ENCODE measurements at places on chromosomes 3 and 15. TPM values are rescaled to one million over a fixed set of nuclear protein-coding genes. Genes with fewer than 3 reads are reported as not detected.

DNA sequence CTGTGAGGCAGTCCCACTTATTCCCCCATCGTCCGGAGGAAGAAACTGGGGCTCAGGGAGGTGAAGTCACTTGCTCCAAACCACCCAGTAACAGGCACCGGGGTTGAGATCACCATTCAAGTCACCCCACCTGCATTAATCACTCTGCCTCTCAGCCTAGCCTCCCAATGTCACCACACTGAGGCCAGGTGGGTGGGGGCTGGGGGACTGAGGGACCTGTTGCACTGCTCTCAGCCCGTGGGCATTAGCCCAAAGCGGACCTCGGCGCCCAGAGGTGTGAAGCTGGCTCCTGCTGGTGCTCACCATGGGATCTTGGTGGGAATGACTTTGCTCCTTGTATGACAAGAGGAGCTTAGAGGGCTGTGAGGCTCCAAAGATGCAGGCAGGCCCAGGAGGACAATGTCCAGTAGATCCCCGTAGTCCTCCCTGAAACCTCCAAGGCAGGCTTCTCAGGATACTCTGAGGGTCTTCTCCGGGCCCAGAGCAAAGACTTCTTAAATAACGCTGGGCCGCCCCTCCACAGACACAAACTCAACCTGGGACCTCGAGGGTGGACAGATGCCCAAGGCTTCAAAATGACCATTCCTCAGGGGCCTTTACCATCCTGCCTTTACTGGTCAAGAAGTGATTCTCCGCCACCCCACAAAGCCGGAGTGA, 1.7 kb downstream of the NT5DC2 start:
- H3K36me3 ChIP-seq, result peaks cover 37% of the 10 kb centered on the region
- DNase-seq, result no peak
- no peak overlapping the region for H3K4me3 ChIP-seq
- peak overlapping the region; percentile 29 for H3K27ac ChIP-seq

THAP10 gene
- 2.5 TPM for polyA plus RNA-seq

SORD gene
- 13.5 TPM for polyA plus RNA-seq

GRCh38 chr3:114328345-114328744, 34.5 kb downstream of the TIGIT start:
- H3K27me3 ChIP-seq, result no peaks in the 10 kb centered on the region
- H3K4me3 ChIP-seq, result no peak overlapping the region
- no peak overlapping the region for H3K27ac ChIP-seq
- no peaks in the 10 kb centered on the region for H3K36me3 ChIP-seq
- H3K4me1 ChIP-seq, result peaks cover 2% of the 10 kb centered on the region

DNA sequence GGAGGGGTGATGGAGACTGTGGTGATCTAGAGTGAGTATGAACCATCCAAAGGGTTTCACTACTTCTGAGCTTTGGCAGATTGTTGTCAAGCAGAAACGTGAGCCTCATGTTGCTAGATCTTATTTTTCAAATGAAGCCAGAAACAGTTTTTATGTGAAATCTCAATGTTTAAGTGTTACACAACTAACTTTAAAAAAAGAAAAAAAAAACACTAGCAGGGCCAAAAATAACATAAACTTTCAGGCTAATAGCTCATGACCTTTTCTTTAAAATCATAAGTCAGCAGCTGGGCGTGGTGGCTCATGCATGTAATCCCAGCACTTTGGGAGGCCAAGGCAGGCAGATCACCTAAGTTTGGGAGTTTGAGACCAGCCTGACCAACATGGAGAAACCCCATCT, 2.1 kb upstream of the HTR3D start:
- no peaks in the 10 kb centered on the region for H3K36me3 ChIP-seq
- no peak overlapping the region for H3K27ac ChIP-seq
- DNase-seq, result no peak
- no peaks in the 10 kb centered on the region for H3K4me1 ChIP-seq
- H3K27me3 ChIP-seq, result no peaks in the 10 kb centered on the region

DNA sequence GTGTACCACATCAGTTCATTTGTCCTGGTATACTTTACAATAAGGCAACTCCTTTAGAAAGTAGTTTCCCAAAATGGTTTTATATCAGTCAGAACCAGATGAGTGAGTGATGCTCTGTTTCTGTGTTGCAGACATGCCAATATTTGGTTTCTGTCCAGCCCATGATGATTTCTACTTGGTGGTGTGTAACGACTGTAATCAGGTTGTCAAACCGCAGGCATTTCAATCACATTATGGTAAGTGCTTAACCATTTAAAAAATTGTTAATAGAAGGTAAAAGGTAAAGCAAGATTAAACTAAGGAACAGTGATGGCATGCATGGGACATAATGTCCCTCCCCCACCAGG, 40.0 kb upstream of the SCAANT1 start:
- H3K4me1 ChIP-seq, result no peaks in the 10 kb centered on the region
- no peaks in the 10 kb centered on the region for H3K27me3 ChIP-seq
- no peak overlapping the region for H3K4me3 ChIP-seq
- H3K36me3 ChIP-seq, result peaks cover 3% of the 10 kb centered on the region
- no peak overlapping the region for H3K27ac ChIP-seq
- no peak for DNase-seq

GRCh38 chr3:177358977-177359592, 161.8 kb upstream of the TBL1XR1 start:
- peak; percentile 91 for DNase-seq
- no peaks in the 10 kb centered on the region for H3K36me3 ChIP-seq
- H3K27me3 ChIP-seq, result no peaks in the 10 kb centered on the region
- peaks cover 73% of the 10 kb centered on the region for H3K4me1 ChIP-seq
- no peak overlapping the region for H3K4me3 ChIP-seq
- H3K27ac ChIP-seq, result peak overlapping the region; percentile 98

- no peak overlapping the region for H3K27ac ChIP-seq
- H3K36me3 ChIP-seq, result peaks cover 2% of the 10 kb centered on the region
- H3K4me3 ChIP-seq, result no peak overlapping the region
- DNase-seq, result peak; percentile 17
- no peaks in the 10 kb centered on the region for H3K27me3 ChIP-seq
Observed at GRCh38 chr3:41956574-41956973, 5.3 kb downstream of the ULK4 start.

NXPE3 gene
- 0.81 TPM for polyA plus RNA-seq

- peaks cover 6% of the 10 kb centered on the region for H3K4me1 ChIP-seq
- H3K4me3 ChIP-seq, result no peak overlapping the region
- no peaks in the 10 kb centered on the region for H3K27me3 ChIP-seq
- DNase-seq, result no peak
- no peak overlapping the region for H3K27ac ChIP-seq
Observed at GRCh38 chr15:57529748-57530147, 62.0 kb upstream of the MYZAP start.

CCR1 gene
- 3.6 TPM for polyA plus RNA-seq

PLCL2 gene
- polyA plus RNA-seq, result 6.5 TPM

GRCh38 chr3:64074060-64074459, 50.8 kb upstream of the PSMD6 start:
- no peaks in the 10 kb centered on the region for H3K27me3 ChIP-seq
- H3K27ac ChIP-seq, result no peak overlapping the region
- no peaks in the 10 kb centered on the region for H3K36me3 ChIP-seq
- H3K4me1 ChIP-seq, result no peaks in the 10 kb centered on the region
- no peak for DNase-seq
- H3K4me3 ChIP-seq, result no peak overlapping the region

A4GNT gene
- polyA plus RNA-seq, result not detected

- no peaks in the 10 kb centered on the region for H3K36me3 ChIP-seq
- H3K4me1 ChIP-seq, result no peaks in the 10 kb centered on the region
- H3K4me3 ChIP-seq, result no peak overlapping the region
- peak; percentile 3 for DNase-seq
Observed at GRCh38 chr3:81592101-81592500, 169.3 kb downstream of the GBE1 start.

CAMK2N2 gene
- 0.12 TPM for polyA plus RNA-seq

GHSR gene
- polyA plus RNA-seq, result not detected

GRCh38 chr3:32592011-32592410, 21.4 kb upstream of the DYNC1LI1 start:
- peaks cover 9% of the 10 kb centered on the region for H3K4me1 ChIP-seq
- no peaks in the 10 kb centered on the region for H3K27me3 ChIP-seq
- no peak overlapping the region for H3K4me3 ChIP-seq
- no peaks in the 10 kb centered on the region for H3K36me3 ChIP-seq
- no peak overlapping the region for H3K27ac ChIP-seq

SH2D7 gene
- polyA plus RNA-seq, result 3.8 TPM

DNA sequence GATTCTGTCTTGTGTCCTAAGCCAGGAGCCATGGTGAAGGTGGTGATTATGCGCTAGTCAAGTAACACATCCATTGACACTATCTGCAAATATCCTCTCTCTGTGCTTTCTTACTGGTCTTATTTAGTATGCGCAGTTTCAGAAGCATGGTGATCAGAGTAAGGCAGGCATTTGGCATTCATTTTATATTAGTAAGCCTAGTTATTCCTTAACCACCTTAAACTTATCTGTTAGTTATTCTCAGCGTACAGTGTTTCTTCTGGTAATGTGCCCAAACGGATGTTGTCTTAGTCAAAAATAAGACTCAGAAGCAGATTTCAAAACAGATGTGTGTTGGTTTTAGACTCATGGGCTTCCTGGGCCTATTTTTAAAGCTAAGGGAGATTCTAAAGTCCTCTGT, 329.2 kb downstream of the GRM7 start:
- no peak overlapping the region for H3K27ac ChIP-seq
- no peaks in the 10 kb centered on the region for H3K27me3 ChIP-seq
- H3K36me3 ChIP-seq, result no peaks in the 10 kb centered on the region
- H3K4me3 ChIP-seq, result no peak overlapping the region
- no peak for DNase-seq

- H3K4me1 ChIP-seq, result no peaks in the 10 kb centered on the region
- H3K36me3 ChIP-seq, result no peaks in the 10 kb centered on the region
- H3K27me3 ChIP-seq, result no peaks in the 10 kb centered on the region
- no peak for DNase-seq
- no peak overlapping the region for H3K27ac ChIP-seq
- H3K4me3 ChIP-seq, result no peak overlapping the region
Observed at GRCh38 chr3:18575573-18575972, 150.4 kb upstream of the SATB1 start.

DNASE1L3 gene
- polyA plus RNA-seq, result 4.2 TPM

DNA sequence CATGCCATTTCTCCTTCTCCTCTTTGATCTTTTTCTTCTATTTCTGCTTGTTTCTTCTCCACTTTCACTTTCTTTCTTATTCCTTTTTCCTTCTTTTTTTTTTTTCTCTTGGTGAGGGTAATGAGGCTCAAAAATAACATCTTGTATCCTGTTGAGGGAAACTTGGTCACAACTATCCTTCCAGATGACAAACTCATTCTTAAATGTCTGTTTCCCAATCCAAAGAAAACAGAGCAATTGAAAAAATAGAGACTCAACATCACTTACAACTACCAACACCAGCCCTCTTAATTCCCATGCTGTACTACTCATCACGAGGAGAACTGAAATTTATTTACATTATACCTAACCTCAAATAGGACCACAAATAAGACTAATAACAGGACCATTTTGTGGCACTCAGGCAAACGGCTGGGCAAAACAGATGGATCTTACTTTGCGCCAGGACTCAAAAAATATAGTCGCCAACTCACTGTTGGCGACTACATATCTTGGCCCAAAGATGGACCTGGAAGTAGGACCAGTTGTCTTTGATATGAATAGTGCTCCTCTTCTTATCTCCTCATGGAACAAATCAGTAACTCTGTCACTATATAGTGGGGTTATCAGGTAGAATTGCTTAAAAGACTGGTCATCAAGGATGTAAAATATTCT, 343.9 kb downstream of the ZBTB20 start:
- H3K27me3 ChIP-seq, result no peaks in the 10 kb centered on the region
- no peak overlapping the region for H3K4me3 ChIP-seq
- no peak overlapping the region for H3K27ac ChIP-seq
- no peak for DNase-seq
- no peaks in the 10 kb centered on the region for H3K36me3 ChIP-seq

PPP1R14D gene
- polyA plus RNA-seq, result 348 TPM

- peak overlapping the region; percentile 35 for H3K27ac ChIP-seq
- peaks cover 6% of the 10 kb centered on the region for H3K4me1 ChIP-seq
- DNase-seq, result no peak
- no peak overlapping the region for H3K4me3 ChIP-seq
- no peaks in the 10 kb centered on the region for H3K27me3 ChIP-seq
- H3K36me3 ChIP-seq, result no peaks in the 10 kb centered on the region
Observed at GRCh38 chr3:170730071-170730812, 139.8 kb downstream of the RPL22L1 start.

DNA sequence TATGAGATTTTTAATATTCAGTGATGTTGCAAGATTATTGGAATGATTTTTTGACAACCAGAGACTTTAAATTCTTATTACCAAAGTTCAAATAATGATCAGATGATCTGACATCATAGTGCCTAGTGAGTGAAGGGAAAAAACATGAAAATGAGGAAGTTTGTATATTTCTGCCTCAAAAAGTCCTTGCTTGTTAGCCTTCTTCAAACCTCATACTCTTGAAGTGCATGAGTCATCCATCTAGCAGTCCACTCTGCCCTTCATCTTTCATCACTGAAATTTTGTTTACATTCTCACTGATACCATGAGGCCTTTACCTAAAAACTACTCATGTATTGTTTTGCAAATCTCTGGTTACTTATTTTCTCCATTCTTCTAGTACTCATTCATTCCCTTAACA, 23.9 kb upstream of the OR5H6 start:
- H3K4me3 ChIP-seq, result no peak overlapping the region
- no peaks in the 10 kb centered on the region for H3K27me3 ChIP-seq
- no peaks in the 10 kb centered on the region for H3K36me3 ChIP-seq
- no peaks in the 10 kb centered on the region for H3K4me1 ChIP-seq
- no peak overlapping the region for H3K27ac ChIP-seq

DNA sequence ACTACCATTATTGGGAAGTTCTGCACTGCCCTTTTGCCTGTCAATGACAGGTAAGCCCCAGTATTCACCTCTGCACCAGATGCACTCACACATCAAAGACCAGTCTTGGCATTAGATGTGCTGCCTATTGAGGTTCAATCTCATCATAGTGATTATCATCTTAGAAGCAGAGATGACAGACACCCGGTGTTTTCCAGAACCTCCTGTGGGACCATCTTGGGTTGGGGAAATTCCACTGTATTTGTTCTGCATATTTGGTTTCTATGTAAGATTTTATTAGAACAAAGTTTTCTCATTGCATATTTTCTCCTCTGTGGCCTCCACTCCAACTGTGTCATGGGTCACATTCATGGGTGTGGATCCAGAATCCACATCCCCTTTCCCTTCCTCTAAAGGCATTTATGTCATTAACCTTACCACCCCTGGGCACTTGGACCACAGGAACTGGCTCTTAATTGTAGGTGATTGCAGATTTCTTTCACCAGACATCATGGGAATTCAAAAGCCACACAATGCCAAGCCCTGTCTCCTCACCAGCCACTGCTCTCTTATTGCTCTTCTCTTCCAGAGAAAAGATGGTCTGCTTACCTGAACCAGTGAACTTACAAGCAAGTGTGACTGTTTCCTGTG, 31.2 kb downstream of the PLA1A start:
- no peak overlapping the region for H3K4me3 ChIP-seq
- no peak for DNase-seq
- H3K36me3 ChIP-seq, result no peaks in the 10 kb centered on the region
- no peaks in the 10 kb centered on the region for H3K27me3 ChIP-seq
- peak overlapping the region; percentile 22 for H3K27ac ChIP-seq
- H3K4me1 ChIP-seq, result no peaks in the 10 kb centered on the region

GOLGA6B gene
- polyA plus RNA-seq, result 0.06 TPM

SPINK8 gene
- not detected for polyA plus RNA-seq

RASL12 gene
- polyA plus RNA-seq, result 0.45 TPM

Measured in small intestine (tissue), 16 donors.